Activated CD4-positive, alpha-beta T cell treated with anti-CD3 and anti-CD28 coated beads for 48 hours (primary cell): ENCODE measurements at places on chromosomes 5 and 9.

- peak; percentile 77 for DNase-seq
These were observed 63.2 kb downstream of the ACER2 start for GRCh38 chr9:19471737-19472648.

DNA sequence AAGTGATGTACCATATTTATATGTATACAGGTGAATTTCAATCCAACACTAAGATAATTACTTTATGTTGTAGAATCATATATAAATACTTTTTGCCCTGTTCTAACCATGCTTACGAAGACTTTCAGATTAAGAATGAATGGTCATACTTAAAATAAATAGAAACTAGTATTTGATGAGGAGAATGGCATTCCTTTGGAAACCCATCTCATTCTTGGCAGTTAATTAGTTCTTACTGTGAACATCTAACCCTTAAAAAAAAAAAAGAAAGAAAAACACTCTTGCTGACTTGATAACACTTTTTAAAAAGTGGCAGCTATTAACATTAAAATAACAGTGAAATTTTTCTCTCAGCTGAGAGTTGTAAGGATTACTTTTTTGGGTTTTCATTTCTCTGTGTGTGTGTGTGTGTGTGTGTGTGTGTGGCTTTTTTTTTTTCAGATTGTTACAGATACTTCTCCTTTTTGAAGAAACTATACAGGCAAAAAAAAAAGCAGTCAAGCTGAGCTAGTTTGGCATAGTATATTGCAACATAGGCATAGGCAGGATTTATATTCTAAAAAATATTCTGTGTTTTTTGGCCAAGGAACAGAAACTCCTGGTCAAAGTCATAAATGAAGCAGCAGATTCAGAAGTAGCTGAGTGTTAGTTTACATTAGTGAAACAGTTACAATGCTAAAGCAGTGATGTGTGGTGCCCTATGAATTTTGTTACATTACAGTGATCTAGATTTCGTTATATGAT, 163.5 kb downstream of the CD180 start:
- DNase-seq, result no peak

- DNase-seq, result no peak
These were observed 13.9 kb upstream of the QSOX2 start for GRCh38 chr9:136259517-136259813.

GRCh38 chr5:69493396-69494133, 975 bp downstream of the OCLN start:
- peak; percentile 34 for DNase-seq

DNA sequence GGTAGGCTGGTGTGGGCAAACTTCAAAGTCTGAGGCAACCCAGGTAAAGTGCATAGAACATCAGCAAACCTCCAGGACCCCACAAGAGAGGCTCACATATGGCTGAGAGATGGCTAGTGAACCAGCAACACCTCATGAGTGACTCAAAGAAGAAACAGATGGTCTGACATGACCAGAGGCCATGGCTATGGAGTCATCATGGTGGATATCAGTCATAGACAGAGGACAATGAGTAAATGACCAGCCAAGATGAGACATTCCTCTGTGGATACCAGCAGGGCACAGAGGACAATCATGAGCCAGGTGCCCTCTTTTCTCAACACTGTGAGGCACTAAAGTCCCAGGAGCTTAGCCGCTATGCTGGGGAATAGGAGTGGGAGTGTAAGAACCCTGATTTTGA, 180.8 kb downstream of the RASEF start:
- DNase-seq, result no peak

DNA sequence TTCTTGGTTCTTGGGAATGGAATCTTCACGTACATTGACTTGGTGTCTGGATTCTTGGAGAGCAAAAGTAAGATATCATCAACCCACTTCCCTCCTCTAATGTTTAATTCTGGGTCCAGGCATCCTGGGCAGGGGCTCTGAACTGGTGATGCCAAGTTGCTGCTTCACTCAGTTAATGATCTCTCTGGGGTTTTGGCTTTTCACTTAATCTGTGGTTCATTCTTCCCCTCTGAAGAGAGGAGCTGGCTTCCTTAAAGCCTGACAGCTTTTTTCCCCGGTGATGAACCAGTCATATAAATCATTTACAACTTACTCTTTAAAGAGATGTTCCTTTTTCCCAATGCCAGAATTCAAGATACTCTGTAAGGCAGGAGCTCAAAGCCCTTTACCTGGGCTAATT, 65.9 kb downstream of the ARHGAP26 start:
- DNase-seq, result no peak

DNA sequence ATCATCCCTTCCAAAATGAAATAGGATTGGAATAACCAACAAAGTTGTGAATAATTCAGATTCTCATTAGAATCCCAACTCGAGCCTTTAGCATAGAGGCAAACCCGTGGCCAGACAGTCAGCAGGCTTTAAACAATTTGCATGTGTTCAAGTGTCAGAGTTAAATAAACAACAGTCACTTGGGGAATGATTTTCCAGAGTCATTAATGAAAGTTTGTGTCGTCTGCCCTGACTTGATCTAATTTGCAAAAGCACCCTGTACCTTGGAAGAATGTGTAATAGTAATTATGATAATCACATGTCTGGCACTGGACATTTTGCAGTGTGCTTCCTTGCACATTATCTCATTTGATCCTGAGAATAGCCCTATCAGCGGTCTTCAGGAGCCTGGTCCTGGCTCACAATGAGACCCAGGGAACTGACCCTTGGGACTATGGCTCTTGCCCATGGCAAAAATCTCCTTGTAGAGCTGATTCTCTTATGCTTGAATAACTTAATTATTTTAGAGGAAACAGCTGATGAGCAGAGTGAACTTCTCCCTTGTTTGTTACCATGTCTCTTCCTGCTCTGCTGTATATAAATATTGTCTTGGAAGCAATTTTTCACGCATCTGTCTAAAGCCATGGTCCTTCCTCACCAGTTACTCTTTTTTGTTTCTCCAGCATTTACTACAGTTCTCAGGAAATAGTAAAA, 272.7 kb downstream of the NR3C1 start:
- DNase-seq, result no peak

GRCh38 chr5:169173372-169173771, 127.6 kb downstream of the SLIT3 start:
- no peak for DNase-seq

GRCh38 chr5:100902440-100903038, 543 bp downstream of the ST8SIA4 start:
- DNase-seq, result peak; percentile 54
